Cerebellum (tissue), 4 donors: ENCODE measurements at places on chromosomes 1 and 21.

DNA sequence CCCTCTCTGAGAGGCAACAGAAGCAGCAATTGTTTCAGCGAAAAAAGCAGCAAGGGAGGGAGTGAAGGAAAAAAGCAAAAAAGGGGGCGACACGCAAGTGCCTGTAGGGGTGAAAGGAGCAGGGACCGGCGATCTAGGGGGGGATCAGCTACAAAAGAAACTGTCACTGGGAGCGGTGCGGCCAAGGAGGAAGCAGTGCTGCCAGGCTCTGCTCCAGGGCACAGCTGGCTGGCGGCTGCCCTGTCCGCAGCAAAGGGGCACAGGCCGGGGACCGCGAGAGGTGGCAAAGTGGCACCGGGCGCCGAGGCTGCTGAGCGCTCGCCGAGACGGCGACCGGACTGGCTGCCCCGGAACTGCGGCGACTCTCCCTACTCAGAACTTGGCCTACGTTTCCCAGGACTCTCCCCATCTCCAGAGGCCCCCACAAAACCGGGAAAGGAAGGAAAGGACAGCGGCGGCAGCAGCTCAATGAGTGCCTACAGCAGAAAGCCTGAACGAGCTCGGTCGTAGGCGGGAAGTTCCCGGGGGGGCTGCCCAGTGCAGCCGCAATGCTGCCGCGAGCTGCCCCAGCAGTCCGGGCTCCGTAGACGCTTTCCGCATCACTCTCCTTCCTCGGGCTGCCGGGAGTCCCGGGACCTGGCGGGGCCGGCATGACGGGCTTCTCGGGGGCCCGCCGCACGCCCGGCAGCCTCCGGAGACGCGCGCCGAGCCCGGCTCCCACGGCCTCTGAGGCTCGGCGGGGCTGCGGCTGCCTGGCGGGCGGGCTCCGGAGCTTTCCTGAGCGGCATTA, 1.0 kb upstream of the CDKN2C start:
- peak; percentile 19 for DNase-seq

GRCh38 chr1:5661196-5662085, 330.8 kb downstream of the NPHP4 start:
- DNase-seq, result no peak

DNA sequence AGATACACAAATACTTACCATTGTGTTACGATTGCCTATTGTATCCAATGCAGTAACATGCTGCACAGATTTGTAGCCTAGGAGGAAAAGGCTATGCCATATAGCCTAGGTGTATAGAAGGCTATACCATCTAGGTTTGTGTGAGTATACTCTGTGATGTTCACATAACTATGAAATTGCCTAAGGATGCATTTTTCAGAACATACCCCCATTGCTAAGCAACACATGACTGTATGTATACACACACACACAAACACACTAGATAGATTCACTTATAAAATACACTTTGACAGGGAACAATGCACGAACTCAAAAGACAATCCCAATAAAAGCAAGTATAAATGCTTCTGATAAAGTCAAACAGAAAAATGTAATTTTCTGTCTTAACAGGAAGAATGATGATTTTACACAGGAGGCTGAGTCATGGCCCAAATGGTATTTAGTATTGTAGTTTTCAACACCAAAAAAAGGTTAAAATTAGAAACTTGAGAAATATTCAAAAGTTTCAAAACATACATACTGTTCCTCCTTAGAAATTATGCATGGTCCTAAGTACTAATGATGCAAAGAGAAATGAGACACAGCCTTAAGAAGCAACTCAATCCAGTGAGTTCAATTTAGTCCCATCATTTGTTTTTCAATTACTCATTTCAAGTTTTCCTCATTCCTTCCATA, 12.2 kb downstream of the FH start:
- DNase-seq, result no peak

- no peak for DNase-seq
Measured at GRCh38 chr1:89545264-89546038, 20.8 kb downstream of the LRRC8B start.

- DNase-seq, result no peak
Measured at GRCh38 chr21:35697321-35697808, 363.0 kb downstream of the SETD4 start.

DNA sequence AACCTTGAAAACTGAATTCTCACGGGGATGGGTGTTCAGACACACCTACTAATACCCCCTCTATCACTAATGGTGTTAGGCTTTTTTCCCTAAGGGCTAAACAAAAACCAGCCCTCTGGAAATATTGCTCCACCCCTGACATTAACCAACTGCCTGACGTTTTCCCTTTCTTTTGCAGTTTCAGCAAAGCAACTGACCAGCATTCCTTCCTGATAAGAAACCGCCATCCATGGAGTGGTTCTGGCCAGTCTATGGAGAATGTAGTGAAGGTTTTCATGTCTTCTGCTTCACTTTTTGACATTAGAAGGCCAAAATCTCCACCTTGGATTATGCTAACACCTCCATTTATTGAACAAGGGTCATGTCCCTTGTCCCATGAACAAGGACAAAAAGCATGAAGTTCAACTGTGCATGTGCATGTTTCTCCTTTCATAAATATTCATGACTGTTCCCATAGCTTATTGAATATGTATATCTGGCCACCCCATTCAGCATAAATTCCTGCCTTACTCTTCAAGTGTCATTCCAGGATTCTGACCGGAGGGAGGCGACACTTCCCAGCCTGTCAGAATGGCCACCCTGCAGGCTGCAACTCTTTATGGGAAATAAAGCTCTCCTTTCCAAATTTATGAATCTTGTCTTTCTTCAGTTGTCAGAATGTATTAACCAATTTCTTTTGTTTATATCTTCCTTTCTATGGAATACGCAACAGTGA, 314.3 kb downstream of the HHIPL2 start:
- no peak for DNase-seq

DNA sequence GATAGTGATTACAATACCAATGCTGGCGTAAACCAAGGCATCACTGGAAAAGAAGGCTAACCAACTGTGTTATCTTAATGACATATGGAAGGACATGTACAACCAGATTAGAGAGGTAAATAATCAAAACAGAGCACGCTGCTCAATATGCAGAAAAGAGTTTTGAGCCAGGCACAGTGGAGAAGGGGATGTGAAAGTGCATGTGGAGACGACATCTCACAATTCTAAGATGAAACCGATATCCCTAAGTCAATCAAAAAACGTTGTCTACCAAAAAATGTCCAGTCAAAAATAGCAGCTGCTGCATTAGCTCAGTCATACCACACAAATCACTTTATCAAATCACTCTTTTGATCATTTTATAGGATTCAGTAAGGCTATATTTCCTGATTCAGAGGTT, 116.3 kb upstream of the OLIG2 start:
- no peak for DNase-seq

DNA sequence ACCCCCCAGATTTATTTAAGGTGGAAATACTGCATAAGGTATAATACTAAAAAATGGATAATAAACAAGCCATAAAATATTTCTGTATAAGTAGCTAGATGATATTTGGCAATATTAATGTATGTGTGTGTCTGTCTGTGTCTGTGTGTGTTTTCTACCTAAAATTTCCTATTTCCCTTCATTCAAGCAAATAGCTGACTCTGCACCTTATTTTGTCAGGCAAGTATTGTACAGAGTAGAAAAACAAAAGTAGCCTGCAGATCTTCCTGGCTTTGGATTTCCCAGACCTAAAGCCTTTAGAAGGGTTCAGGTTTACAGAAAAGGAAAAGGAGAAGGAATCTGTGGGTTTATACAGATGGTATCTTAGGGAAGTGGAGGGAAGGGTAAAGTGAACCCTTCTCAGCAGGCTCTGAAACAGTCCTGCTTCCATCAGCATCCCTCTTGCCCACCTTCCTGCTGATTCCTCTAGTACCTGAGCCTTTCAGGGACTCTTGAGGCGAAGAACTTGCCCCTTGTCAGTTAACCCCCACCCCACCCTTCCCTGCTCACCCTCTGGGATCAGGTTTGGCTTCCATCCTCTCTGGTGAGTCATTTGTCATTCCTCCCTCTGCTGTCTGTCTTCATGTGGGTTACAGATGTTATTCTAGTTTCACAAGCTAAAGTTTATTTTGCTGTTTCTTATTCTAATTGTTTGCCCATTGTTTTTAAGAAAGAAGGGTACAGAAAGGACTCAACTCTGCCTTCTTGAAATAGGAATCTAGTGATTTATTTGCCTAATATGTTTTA, 21.7 kb upstream of the RGS16 start:
- no peak for DNase-seq

- DNase-seq, result no peak
Measured at GRCh38 chr1:36172017-36172747, 16.2 kb downstream of the MAP7D1 start.

GRCh38 chr1:20200966-20201365, 14.6 kb upstream of the PLA2G2C start:
- DNase-seq, result peak; percentile 52

- DNase-seq, result peak; percentile 64
Measured at GRCh38 chr1:236888903-236889302, 93.8 kb downstream of the MTR start.

DNA sequence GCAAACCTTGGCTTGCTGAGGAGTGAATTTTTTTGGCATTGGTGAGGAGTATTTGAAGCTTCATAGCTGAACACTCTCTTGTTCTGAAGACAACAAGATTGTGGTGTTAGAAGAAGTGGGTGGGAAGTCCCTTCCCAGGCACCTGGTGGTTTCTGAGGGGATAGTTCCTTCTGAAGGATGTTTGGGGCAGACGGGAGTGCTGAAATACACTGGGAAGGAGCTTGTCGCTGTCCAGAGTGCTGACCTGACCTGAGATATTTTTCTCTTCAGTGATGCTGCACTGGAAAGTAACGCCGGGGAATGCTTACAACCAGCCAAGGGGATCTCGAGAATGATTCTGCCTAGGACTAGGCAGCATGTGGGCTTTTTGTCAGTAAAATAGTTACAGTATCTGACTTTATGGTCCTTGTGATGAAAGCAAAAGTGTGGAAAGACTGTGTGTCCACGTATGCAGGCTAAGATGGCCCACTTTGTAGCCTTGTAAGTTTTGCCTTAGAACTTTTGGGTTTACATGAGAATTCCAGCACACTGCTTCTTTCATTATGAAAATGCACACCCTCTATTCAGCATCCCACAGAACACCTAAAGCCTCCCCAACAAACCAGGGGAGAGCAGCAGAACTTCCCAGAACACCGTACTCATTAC, 33.1 kb upstream of the NFASC start:
- DNase-seq, result no peak

GRCh38 chr1:18064534-18064933, 43.1 kb upstream of the IGSF21 start:
- DNase-seq, result no peak

DNA sequence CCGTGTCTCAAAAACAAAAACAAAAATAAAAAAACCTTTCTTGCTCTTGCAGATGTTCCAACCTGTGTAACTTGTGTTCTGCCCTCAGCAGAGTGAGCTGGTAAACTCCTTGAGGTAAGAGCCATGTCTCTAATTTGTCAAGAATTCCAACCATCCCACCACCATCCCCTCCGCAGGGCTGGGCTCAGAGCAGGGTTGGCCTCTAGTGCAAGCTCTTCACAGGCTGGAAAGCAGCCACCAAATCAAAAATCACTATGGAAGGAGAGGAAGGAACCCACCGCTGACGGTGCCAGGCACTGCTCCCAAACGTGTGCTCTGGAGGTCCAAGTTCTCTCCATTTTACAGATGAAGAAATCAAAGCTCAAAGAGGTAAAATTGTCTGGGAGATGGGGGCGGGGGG, 9.4 kb downstream of the PLEKHA6 start:
- DNase-seq, result no peak

GRCh38 chr1:8345621-8346415, 27.9 kb downstream of the SLC45A1 start:
- DNase-seq, result no peak

GRCh38 chr1:115676498-115677181, 34.9 kb downstream of the VANGL1 start:
- no peak for DNase-seq
